ENCODE measurements at places on chromosomes 5 and 9. TPM values are rescaled to one million over a fixed set of nuclear protein-coding genes. Genes with fewer than 3 reads are reported as not detected.

DNA sequence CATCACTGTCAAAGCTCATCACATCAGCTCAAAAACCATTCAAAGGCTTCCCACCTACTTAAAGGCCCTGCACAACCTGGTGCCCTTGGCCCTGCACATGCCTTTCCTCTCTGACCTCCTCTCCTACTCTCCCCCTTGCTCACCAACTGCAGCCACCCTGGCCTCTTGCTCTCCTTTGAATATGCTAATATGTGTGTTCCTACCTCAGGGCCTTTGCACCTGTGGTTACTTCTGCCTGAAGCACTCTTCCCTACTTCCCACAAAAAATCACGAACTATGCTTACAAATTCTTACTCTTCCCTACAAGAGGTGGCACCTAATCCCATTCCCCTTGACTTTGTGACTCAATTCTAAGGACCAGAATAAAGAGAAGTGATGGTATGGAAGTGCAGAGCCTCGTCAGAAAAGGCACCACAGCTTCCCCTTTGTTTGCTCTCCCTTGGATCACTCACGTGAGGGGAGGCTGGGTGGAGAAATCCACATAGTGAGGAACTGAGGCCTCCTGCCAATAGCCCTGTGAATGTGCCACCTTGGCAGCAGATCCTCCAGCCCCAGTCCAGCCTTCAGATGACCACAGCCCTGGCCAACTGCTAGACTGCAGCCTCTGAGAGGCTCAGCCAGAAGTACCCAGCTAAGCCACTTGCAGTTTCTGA, 3.2 kb upstream of the TMEM171 start:
- no peak overlapping the region for H3K4me3 ChIP-seq
- H3K36me3 ChIP-seq: no peaks in the 10 kb centered on the region
- H3K27ac ChIP-seq: no peak overlapping the region
- H3K4me1 ChIP-seq: no peaks in the 10 kb centered on the region
- H3K27me3 ChIP-seq: peaks cover 41% of the 10 kb centered on the region

- no peak overlapping the region for H3K4me3 ChIP-seq
- no peak overlapping the region for H3K27ac ChIP-seq
- no peaks in the 10 kb centered on the region for H3K27me3 ChIP-seq
Measured at GRCh38 chr5:56934325-56934724, 17.6 kb downstream of the MIER3 start.

Gene FOXD1
- total RNA-seq: 0.11 TPM

Gene KCNN2
- total RNA-seq: 44.9 TPM

DNA sequence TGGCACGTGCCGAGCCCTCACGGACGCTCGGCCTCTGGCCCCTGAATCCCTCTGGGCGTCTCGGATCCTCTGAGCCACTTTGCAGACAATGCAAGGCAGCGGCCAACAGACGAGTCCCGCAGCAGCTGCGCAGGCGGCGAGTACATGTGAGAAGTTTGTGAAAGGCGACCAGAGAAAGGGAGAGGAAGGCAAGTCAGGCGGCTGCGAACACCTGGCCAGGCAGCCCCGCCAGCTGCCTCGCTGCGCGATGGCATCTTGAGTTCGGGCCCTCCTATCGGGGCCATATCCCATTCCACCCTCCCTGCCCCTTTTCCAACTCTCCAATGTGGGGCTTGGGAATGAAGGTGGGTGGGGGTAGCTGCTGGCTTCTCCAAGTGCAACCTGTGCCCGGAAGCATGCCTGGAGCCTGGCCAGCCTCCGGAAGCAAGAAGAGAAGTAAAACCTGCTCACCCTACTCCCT, 4.5 kb upstream of the POU4F3 start:
- H3K27ac ChIP-seq: no peak overlapping the region
- no peaks in the 10 kb centered on the region for H3K4me1 ChIP-seq
- no peak for DNase-seq
- H3K27me3 ChIP-seq: peaks cover 90% of the 10 kb centered on the region
- H3K4me3 ChIP-seq: no peak overlapping the region

DNA sequence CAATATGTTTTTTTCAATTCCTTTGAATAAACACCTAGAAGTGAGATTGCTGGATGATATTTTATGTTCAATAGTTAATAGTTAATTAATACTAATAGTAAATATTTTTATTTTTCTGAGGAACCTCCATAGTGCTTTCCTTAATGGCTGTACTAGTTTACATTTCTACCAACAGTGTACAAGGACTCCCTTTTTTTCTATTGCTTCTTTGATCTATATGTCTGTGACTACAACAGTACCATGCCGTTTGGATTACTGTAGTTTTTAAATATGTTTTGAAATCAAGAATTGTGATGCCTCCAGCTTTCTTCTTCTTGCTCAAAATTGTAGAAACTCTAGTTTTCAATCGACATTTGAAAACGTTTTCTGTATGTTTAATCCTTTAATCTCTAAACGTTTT, 39.5 kb upstream of the ADAMTS16 start:
- no peak for DNase-seq
- H3K27me3 ChIP-seq: no peaks in the 10 kb centered on the region
- H3K4me1 ChIP-seq: no peaks in the 10 kb centered on the region
- no peaks in the 10 kb centered on the region for H3K36me3 ChIP-seq

DNA sequence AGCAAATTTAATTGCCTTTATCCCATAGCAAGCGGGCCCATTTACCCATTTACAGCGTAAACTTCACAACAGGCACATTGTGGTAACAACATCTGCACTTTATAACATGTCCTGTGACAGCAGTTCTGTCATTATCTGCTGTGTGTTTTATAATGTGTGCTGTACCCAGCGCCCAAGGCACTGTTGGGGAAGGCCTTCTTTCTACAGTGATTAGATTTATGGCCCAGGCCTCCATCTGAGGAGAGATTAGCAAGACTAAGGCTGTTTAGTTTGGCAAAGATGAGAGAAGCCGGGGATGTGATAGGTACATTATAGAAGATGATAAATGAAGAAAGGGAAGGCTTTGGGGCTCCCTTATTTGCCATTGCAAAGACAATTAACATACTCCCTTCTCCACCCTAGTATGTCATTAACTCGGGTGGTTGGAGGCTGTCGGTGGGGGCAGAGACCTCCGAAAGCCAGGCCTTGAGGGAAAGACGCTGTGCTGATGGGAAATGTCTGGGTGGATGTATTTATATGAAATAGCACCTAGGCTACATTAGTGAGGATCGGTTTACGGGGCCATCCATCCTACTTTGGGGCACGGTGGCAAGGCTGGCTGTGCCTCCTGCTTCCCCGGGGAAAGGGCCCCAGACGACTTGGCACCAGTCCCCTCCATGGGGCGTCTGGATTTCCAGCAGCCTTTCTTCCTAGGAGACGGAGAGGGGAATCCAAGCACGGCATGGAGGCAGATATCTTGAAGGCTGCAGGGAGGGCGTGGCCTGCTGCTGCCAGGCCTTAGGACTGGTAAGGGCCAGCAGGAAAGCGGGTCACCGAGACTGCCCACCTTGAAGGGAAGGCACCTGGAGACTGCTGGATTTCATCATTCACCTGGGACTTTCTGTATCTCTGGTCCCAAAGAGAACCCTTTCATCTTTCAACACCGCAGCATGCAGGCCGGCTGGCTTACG, 64.3 kb upstream of the PTCH1 start:
- H3K4me1 ChIP-seq: no peaks in the 10 kb centered on the region
- no peak overlapping the region for H3K27ac ChIP-seq
- no peak overlapping the region for H3K4me3 ChIP-seq
- no peak for DNase-seq

DNA sequence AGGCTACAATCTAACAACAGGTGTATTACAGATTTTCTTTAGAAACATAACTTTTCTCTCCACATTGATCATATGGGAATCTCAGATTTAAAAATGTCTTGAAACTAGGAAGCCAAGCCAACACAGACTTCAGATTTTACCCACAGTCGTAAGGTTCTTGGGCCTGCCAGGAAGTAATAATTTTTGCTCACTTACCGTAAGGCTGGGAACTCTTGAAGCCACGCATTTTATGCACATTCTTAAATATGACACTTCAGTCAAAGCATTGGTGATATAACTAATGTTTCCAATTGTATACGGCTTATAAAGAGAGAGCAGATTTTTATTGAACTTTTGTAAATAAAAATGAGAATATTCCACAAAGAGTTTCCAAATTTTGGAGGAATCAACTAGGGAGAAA, 328.9 kb upstream of the TRPC7 start:
- no peak overlapping the region for H3K4me3 ChIP-seq
- DNase-seq: no peak
- no peaks in the 10 kb centered on the region for H3K4me1 ChIP-seq
- no peaks in the 10 kb centered on the region for H3K27me3 ChIP-seq
- H3K36me3 ChIP-seq: no peaks in the 10 kb centered on the region

GRCh38 chr5:130526708-130527107, 622.4 kb downstream of the CHSY3 start:
- no peaks in the 10 kb centered on the region for H3K27me3 ChIP-seq
- no peak overlapping the region for H3K4me3 ChIP-seq
- H3K27ac ChIP-seq: no peak overlapping the region
- no peaks in the 10 kb centered on the region for H3K36me3 ChIP-seq
- H3K4me1 ChIP-seq: no peaks in the 10 kb centered on the region

GRCh38 chr9:121123816-121124535, 49.2 kb downstream of the CNTRL start:
- peaks cover 8% of the 10 kb centered on the region for H3K36me3 ChIP-seq
- peaks cover 5% of the 10 kb centered on the region for H3K4me1 ChIP-seq
- no peak overlapping the region for H3K27ac ChIP-seq
- no peaks in the 10 kb centered on the region for H3K27me3 ChIP-seq

DNA sequence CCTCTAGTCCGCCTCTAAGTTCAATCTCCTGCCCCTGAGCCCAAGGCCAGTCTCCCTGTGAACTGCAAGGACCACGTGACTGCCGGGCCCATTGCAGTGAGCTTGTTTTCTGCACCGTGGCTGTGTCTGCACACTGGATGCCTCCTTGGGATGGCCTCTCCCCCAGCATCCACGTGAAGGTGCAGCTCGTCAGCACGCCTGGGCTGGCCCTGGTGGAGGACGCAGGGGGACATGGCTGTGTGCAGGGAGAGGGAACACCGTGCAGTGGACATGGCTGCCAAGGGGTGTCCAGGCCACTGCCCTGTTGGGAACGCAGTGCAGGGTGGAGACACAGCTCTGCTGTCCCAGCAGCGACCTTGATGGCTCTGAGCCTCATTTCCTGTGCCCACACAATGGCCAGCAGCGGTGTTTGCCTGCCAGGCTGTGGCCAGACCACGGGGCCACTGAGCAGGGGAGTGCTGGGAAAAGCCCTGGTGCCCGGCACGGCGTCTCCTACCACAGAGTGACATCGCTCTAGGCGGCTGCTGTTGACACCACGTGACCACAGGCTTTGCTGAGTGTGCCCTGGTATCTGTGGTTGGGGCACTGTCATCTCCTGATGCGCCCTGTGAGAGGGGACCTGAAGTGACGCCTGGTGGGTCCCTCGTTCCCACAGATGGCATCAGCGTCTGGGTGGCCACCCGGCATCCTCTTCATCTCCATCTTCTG, 26.9 kb upstream of the EXOC3 start:
- H3K4me1 ChIP-seq: peaks cover 4% of the 10 kb centered on the region
- H3K27ac ChIP-seq: peak overlapping the region; percentile 30
- no peaks in the 10 kb centered on the region for H3K27me3 ChIP-seq

DNA sequence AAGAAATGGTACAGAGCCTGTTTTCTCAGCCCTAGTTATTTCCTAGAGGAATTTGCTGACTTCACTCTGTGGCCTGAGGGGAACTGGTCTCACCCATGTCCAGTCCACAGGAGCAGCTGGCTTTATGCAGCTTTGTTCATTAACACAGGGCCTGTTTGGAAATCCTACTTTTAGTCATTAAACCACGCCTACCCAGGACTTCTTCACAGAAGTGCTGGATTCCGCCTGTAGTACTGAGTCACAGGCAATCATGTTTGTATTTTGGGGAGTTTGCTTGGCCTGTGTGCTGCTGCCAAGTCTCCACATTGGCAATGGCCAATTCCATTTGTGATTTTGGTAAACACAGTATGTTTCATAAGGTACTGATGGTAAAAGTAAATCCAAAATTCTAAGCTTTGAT, 52.8 kb downstream of the CTNND2 start:
- no peak overlapping the region for H3K4me3 ChIP-seq
- DNase-seq: no peak
- H3K27ac ChIP-seq: no peak overlapping the region
- no peaks in the 10 kb centered on the region for H3K4me1 ChIP-seq

GRCh38 chr9:137300567-137301080, 1.4 kb downstream of the NRARP start:
- peaks cover 14% of the 10 kb centered on the region for H3K4me1 ChIP-seq
- H3K27me3 ChIP-seq: peaks cover 40% of the 10 kb centered on the region
- no peaks in the 10 kb centered on the region for H3K36me3 ChIP-seq
- peak overlapping the region; percentile 47 for H3K27ac ChIP-seq
- DNase-seq: no peak

DNA sequence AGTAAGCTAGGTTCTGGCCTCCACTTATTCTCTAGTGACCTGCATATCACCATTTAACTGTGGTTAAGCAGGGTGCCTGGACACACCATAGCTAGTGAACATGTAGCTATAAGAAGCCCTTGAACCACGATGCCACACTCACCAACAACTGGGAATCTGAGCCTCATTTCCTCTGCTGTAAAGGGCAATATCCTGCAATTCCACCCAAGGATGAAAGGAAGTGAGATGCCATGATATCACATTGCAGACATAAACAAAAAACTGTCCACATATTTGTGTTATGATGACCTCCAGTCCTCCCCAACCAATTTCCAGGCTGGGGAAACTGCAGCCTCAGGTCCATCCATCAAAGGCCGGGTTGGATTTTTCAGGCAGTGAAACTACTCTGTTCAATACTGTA, 10.4 kb downstream of the TNIP1 start:
- no peaks in the 10 kb centered on the region for H3K36me3 ChIP-seq
- H3K4me3 ChIP-seq: no peak overlapping the region
- no peak for DNase-seq
- no peaks in the 10 kb centered on the region for H3K4me1 ChIP-seq
- H3K27ac ChIP-seq: no peak overlapping the region

Gene WNT8A
- not detected for total RNA-seq

DNA sequence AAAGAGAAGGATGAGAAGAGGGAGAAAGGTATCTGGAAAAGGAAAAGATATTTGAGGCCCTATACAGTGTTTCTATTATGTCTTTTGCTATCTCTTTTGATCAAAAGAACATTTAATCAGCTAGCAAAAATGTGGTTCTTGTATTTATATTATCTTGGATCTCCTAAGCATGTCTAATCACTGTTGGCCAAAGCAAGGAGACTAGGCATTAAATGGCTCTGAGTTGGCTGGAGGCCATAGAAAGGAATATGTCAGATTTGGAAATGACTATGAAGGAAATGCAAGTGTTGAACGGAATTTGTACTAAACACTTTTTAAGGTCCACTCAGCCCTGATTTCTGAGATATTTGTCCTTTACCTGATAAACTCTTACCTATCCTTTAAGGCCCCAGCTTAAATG, 22.4 kb upstream of the THG1L start:
- H3K4me3 ChIP-seq: no peak overlapping the region
- no peaks in the 10 kb centered on the region for H3K4me1 ChIP-seq
- no peak overlapping the region for H3K27ac ChIP-seq
- H3K36me3 ChIP-seq: no peaks in the 10 kb centered on the region
- no peak for DNase-seq
- H3K27me3 ChIP-seq: no peaks in the 10 kb centered on the region

Gene RNF183
- 0.06 TPM for total RNA-seq
